ENCODE measurements at places on chromosomes 5 and 9.

DNA sequence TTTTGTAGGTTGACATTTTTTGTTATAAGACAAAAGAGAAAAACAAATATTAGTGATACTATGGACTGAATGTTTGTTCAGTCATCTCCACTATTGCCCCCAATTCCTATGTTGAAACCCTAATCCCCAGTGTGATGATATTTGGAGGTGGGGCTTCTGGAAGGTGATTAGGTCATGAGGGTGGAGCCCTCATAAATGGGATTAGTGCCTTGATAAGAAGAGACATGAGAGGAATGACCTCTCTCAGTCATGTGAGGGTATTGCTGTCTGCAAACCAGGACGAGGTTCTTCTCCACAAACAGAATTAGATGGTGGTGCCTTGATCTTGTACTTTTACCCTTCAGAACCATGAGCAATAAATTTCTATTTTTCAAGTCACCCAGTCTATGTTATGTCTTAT is 34.5 kb upstream of the KLF9 start:
- no peak for DNase-seq

GRCh38 chr5:74152136-74152535 is 488.4 kb downstream of the ENC1 start:
- no peak for DNase-seq

DNA sequence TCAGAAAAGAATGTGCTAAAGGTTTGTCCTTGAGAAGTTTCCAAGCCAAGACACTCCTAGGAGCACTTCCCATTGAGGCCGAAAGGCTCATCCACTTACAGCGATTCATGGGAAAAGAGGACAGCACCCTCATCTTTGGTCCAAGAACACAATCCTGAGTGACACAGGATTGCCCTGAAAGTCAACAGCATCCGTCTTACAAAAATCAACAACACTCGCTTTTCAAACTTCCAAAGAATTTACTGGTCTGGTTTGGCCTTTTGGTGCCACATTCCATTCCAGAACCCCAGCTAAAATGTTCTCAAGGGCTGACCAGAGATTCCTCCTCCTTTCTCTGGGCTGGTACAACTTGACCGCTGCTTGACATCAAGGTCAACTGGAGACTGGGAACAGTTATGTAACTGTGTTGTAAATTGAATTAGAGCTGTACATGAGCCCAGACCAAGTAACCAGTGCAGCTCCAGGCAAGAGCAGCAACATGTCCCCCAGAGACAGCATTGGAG is 415.8 kb upstream of the PIK3R1 start:
- no peak for DNase-seq

- DNase-seq, result peak; percentile 35
These were observed 83.3 kb upstream of the CCDC112 start for GRCh38 chr5:115379622-115380344.

- no peak for DNase-seq
These were observed 24.7 kb downstream of the DNAH5 start for GRCh38 chr5:13919786-13920185.

DNA sequence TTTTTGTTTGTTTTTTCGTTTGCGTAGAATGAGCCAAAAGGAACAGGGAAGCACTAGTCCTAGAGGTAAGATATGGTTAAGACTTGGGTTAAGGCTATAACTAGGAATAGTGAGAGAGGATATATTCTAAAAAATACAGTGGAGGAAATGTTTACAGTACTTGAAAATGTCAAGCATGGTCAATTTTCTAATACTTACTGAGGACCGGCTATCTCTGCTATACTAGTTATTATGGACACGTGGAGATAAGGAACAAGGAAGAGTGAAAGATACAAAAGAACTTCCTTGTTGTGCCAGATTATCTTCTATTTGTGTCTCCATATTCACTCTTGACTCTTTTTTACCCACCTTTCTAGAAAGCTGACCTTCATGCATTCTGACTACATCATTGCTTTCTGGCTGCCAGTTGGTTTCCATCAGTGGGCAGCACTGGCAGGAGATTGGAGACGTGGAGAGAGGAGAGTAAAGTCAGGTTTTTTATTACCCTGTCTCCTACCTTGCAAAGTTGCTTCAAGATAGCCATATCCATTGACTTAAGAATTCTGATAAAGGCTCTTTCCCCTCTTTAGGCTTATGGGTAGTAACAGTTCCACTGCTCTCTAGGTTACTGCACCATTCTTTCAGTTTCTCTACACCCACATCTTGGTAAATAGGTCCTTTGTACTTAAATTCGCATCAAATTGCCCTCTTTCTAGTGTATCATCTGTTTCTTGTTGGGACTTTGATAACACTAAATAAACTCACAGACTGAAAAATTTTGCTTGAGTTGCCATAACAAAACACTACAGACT is 9.0 kb upstream of the RFX3 start:
- no peak for DNase-seq

- DNase-seq, result no peak
These were observed 378.9 kb downstream of the RAB3C start for GRCh38 chr5:58961631-58962280.

DNA sequence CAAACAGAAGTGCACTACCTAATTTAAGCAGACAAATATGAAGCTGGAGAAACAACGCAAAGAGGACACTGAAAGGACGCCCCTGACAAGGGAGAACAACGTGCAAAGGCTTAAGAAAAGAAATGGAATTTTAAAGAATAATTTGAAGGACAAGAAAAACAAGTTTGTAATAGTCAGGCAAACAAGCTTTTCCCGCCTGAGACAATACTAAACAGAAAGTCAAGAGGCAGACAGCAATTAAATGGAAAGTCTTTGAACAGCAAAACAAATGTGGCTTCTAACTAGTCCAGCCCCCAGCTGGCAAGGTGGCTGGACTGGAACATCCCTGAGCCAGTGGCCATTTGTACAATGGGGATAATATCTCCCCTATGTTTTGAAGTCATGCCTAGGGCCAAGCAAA is 63.3 kb downstream of the SIL1 start:
- DNase-seq, result no peak

- DNase-seq, result no peak
These were observed 598 bp downstream of the PCDHA2 start for GRCh38 chr5:140795259-140795641.

DNA sequence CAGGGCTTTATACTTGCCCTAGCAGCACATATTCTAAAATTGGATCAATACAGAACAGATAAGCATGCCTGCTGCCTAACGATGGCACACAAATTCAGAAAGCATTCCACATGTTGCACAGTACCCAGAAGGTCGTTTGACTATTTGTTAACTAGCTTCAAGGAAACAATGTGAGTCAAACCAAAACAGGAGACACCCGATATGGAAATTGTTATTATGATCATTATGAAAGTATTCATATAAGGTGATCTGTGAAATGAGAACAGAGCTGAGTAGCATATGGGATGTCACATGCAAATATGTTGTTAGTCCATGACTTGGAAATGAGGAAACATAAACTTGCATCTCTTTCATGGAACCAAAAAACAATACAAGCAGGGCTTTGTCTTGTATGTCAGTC is 56.3 kb upstream of the BICD2 start:
- DNase-seq, result no peak

DNA sequence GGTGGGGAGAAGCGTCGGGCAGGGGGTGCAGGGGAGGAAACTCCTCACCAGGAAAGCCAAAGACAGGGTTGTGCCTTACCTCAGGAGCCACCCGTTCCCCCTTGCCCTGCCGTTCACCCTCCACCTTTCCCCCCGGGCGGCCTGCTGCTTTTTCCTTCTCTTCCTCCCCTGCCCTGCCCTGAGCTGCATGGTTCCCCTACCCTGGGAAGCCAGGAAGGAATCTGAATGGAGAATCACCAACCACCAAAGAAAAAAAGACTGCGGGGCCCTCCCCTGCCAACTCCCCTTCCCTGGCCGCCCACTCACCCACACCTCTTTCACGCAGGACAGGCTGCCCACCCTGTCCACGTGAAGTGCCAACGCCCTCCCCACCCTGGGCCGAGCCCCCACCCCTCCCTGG is 820 bp upstream of the NFX1 start:
- DNase-seq, result no peak
